ENCODE measurements at places on chromosomes 16 and 17. TPM values are rescaled to one million over a fixed set of nuclear protein-coding genes. Genes with fewer than 3 reads are reported as not detected.

DNA sequence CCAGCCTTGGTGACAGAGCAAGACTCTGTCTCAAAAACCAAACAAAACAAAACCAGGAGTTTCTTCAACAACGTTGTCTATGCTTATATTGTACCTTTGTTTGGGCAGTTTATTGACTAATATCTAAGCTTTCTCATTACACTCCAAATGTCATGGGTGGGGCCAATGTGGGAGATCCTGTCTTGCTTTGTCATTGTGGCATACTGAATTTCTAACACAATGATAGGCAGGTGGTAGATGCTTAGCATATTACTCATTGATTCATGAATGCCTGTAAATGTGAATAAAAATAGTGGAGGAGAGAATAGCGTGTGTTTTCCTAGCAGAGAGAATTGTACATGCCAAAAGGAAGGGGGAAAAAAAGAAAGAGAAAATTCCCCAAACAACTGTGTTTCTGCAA lies 802.5 kb upstream of the EEF2KMT start:
- no peak for DNase-seq

GRCh38 chr16:82470620-82471152 lies 156.1 kb upstream of the CDH13 start:
- no peak for DNase-seq

DNA sequence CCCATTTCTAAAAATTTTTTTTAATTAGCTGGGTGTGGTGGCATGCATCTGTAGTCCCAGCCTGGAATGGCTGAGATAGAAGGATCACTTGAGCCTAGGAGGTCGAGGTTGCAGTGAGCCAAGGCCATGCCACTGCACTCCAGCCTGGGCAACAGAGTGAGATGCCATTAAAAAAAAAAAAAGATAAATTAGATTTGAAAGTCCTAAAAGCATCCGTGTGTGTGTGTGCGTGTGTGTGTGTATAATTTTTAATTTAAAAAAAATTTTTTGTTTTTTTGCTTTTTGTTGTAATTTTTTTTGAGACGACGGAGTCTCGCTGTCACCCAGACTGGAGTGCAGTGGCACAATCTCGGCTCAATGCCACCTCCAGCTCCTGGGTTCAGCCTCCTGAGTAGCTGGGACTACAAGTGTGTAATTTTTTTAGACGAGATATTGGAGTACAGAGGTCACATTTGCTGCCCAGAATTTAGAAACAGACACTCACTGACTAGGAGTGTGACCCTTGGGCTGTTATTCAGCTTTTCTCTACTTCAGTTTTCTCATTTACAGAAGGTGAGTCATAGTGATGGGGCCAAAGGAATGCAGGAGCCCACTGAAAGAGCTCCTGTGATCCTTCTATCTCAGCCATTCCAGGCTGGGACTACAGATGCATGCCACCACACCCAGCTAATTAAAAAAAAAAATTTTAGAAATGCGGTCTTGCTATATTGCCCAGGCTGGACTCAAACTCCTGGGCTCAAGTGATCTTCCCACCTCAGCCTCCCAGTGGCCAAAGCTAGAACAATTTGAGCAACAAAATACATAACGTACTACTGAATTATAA lies 25.5 kb upstream of the TBX4 start:
- no peak for DNase-seq

DNA sequence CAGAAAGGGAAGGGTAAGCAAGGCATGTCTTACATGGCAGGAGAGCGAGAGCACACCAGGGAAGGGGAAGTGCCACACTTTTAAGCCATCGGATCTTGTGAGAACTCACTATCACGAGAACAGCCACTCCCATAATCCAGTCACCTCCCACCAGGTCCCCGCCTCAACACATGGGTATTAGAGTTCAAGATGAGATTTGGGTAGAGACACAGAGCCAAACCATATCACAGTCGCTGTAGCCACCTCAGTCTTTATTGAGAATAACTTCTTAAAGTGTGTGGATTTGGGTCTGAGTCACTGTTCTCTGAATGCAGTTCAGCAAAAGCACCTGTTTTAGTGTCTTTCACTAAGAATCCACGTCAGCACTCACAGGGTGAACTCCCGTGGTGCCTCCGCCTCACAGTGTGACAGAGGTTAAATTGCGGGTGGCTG lies 195.2 kb upstream of the CHMP6 start:
- DNase-seq: peak; percentile 19

GRCh38 chr17:79919164-79919585 lies 79.9 kb upstream of the CBX4 start:
- peak; percentile 93 for DNase-seq

DNA sequence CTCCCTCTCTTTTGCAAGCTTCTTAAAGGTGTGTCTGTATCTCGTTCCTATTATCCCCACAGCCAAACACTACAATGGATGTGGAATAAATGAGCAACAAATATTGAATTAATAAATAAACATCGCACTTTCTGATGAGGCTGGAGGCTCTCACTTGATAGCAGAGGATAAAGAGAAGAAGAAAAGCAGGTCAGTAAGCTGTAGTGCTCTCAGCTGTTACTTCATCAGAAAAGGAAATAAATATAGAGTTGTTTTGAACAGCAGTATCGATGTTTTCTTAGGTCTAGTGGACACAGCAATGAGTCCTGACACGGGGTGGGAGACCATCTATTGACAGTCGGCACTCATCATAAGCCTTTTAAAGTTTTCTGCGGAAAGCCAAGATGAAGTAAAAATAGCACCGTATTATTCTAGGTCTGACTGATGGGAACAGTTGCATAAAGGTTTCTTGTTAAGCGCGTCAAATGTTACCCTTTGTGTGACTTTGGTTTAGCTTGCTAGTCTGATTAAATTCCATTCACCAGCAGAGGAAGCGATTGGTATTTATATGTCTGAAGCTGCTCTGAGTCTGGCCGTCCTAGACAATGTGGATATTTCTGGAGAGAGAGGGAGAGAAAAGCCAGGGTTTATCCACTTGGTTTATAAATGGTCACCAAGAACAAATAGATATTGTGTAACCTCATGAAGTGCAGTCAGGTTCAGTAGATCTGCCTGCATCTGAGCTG lies 646.1 kb downstream of the CDH11 start:
- DNase-seq: no peak

DNA sequence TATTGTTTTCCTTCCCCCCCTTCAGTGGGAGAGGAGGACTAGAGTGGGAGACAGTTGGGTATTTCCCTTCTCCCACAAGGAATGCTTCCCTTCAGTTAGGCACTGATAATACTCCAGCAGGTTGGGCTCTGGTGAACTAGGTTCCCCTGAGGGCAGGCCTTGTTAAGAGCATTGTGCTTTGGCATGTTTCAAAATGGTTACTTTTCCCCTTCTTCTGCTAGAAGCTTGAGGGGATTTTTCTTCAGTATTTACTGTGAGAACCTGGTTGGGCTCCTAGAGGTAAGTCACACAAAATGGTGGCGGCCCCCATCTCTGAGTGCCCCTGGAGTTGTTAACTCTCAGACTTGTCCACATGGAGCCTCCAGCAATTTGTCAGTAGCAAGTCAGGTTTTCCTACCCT lies 156.2 kb downstream of the CYB561 start:
- DNase-seq: no peak

GRCh38 chr16:2795395-2796143 lies 2.7 kb upstream of the PRSS41 start:
- peak; percentile 9 for DNase-seq

- no peak for DNase-seq
Measured at GRCh38 chr17:16484445-16485175, 7.4 kb downstream of the LRRC75A start.

DNA sequence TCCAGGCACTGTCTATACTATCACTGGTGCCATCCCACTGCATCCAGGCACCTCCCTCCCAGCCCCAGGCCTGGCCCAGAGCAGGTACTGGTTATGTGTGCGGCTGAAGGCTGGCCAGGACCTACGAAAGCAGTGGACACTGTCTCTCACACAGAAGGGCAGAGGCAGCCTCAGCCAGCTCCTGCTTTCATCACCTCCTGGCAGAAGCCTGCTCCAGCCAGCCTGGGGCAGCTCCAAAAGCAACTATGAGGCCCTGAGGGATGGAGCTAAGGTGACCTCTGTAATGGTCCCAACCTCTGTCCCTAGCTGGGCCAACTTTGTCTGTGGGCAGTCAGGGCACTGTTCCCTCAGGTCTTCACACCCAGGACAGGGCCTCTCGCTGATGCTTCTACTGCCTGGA lies 18.8 kb downstream of the HSD11B2 start:
- DNase-seq: no peak

GRCh38 chr17:17062356-17062755 lies 20.1 kb downstream of the MPRIP start:
- peak; percentile 45 for DNase-seq

- DNase-seq: peak; percentile 98
Measured at GRCh38 chr17:81871387-81872230, 472 bp upstream of the ARHGDIA start.

DNA sequence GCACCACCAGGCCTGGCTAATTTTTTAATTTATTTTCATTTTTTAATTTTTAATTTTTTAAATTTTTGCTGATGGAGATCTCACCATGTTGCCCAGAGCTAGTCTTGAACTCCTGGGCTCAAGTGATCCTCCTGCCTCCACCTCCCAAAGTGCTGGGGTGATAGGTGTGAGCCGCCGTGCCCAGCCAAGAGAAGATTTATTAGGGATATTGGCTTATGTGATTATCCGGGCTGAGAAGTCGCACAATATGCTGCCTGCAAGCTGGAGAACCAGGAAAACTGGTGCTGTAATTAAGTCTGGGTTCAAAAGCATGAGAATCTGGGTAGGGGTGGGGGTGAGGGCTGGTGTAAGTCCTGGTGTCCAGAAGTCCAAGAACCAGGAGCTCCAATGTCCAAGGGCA lies 2.5 kb upstream of the C16orf90 start:
- peak; percentile 15 for DNase-seq

SLC9A5 gene
- 1.1 TPM for total RNA-seq

IL17C gene
- not detected for total RNA-seq

RAB11FIP4 gene
- total RNA-seq: 1.8 TPM

RAB26 gene
- not detected for total RNA-seq

COL1A1 gene
- 43.6 TPM for total RNA-seq
